ENCODE measurements at places on chromosomes 5 and 9. TPM values are rescaled to one million over a fixed set of nuclear protein-coding genes. Genes with fewer than 3 reads are reported as not detected.

The GPR21 gene
- 0.64 TPM for total RNA-seq

The ORM2 gene
- 1.0 TPM for total RNA-seq

The LTC4S gene
- total RNA-seq, result 10.4 TPM

The NAIP gene
- total RNA-seq, result 18.9 TPM

The HK3 gene
- total RNA-seq, result 2.4 TPM

The BTNL3 gene
- 62.2 TPM for total RNA-seq

The CDH9 gene
- not detected for total RNA-seq

The C9orf153 gene
- not detected for total RNA-seq

The GNAQ gene
- 95.9 TPM for total RNA-seq

The CCL19 gene
- 1.3 TPM for total RNA-seq

The FOXI1 gene
- not detected for total RNA-seq

The GRM6 gene
- not detected for total RNA-seq

The SLC6A3 gene
- total RNA-seq, result not detected

The ROR2 gene
- 6.5 TPM for total RNA-seq

The MARCHF11 gene
- not detected for total RNA-seq

The PCDHB12 gene
- total RNA-seq, result 0.67 TPM

The STPG3 gene
- not detected for total RNA-seq

The ZNF454 gene
- total RNA-seq, result 0.96 TPM

The JAKMIP2 gene
- 2.0 TPM for total RNA-seq

The FRMD3 gene
- total RNA-seq, result 27.4 TPM

The TICAM2 gene
- 1.9 TPM for total RNA-seq

The CDC20B gene
- total RNA-seq, result not detected

The ACTBL2 gene
- not detected for total RNA-seq

The ALDOB gene
- total RNA-seq, result 13.8 TPM

The KCNN2 gene
- 3.5 TPM for total RNA-seq

The CCL21 gene
- total RNA-seq, result 48.9 TPM

The POU5F2 gene
- 1.6 TPM for total RNA-seq

The DDX4 gene
- not detected for total RNA-seq

The LCN15 gene
- 3.7 TPM for total RNA-seq

The BRINP1 gene
- 0.25 TPM for total RNA-seq

The MARCOL gene
- not detected for total RNA-seq

The SPARC gene
- total RNA-seq, result 78.0 TPM

The PIP5KL1 gene
- 1.9 TPM for total RNA-seq

The SLC36A2 gene
- total RNA-seq, result not detected

The SHISAL2B gene
- not detected for total RNA-seq

The FCN2 gene
- not detected for total RNA-seq

The IFNE gene
- total RNA-seq, result not detected

The PRDM9 gene
- total RNA-seq, result not detected

The PCDHB7 gene
- 0.55 TPM for total RNA-seq

The TAF11L5 gene
- total RNA-seq, result not detected

The LSM11 gene
- total RNA-seq, result 4.7 TPM

The CHSY3 gene
- 0.52 TPM for total RNA-seq

Measured in mucosa of descending colon (tissue), 3 donors.